HFFc6 (cell line): ENCODE measurements at places on chromosomes 3 and 15. TPM values are rescaled to one million over a fixed set of nuclear protein-coding genes. Genes with fewer than 3 reads are reported as not detected.

GRCh38 chr15:80019168-80019745, 40.2 kb upstream of the ZFAND6 start:
- H3K4me1 ChIP-seq = peaks cover 6% of the 10 kb centered on the region; the same call in 1 of the 2 replicates
- DNase-seq = no peak
- H3K4me3 ChIP-seq = no peak overlapping the region
- no peak overlapping the region for H3K27ac ChIP-seq

Gene CLDN18
- total RNA-seq = not detected in 3 replicates

DNA sequence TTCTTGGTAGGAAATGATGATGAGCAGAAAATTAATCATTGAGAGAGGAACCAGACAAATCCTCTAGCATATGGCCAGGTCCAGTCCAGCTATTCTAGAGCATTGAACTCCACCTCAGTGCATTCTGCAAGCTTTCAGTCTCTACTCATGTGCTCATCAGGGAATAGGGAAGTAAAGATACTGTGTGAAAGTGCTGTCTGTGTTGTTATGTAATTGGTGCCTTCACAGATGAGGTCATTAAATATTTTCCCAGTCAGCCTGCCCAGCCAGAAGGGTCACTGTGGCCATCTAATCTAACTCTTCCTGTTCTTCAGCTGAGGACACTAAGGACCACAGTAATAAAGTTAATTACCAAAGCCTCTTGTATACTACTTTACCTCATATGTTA, 28.2 kb downstream of the C3orf62 start:
- H3K27me3 ChIP-seq = peaks cover 2% of the 10 kb centered on the region; the same call in 1 of the 2 replicates
- H3K27ac ChIP-seq = no peak overlapping the region
- DNase-seq = no peak
- H3K4me3 ChIP-seq = no peak overlapping the region
- H3K36me3 ChIP-seq = no peaks in the 10 kb centered on the region
- H3K4me1 ChIP-seq = peaks cover 6% of the 10 kb centered on the region

DNA sequence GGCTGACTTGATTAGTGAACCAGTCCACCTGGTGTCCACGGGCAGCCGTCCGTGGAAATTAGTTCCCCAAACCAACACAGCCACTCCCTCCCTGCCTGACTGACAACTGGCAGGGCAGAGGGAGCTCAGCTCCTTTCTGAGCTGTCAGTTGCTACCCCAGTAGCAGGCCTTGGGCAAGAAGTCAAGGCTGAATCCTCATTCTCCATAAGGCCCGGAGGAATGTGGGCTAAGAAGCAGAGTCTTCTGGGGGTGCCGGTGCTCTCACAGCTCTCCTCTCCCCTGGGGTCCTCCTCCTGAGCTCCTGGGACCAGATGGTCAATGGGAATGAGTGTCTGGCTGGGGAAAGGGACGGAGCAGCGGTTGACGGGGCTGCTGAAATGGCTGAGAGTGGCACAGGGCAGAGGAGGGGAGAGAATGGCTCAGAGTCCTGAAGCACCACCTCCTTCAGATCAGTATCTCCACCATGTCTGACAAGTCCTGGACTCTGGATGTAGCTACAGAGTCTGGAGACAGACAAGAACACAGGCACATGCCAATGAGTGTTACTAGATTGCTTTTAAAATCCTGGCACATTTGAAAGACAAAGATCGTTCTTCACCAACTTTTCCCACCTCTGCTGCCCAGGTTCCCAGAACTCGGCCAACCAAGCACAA, 16.9 kb downstream of the AMOTL2 start:
- peak; percentile 10 for DNase-seq
- H3K4me3 ChIP-seq = peak overlapping the region; percentile 77
- H3K27me3 ChIP-seq = peaks cover 89% of the 10 kb centered on the region
- peaks cover 93% of the 10 kb centered on the region for H3K4me1 ChIP-seq

DNA sequence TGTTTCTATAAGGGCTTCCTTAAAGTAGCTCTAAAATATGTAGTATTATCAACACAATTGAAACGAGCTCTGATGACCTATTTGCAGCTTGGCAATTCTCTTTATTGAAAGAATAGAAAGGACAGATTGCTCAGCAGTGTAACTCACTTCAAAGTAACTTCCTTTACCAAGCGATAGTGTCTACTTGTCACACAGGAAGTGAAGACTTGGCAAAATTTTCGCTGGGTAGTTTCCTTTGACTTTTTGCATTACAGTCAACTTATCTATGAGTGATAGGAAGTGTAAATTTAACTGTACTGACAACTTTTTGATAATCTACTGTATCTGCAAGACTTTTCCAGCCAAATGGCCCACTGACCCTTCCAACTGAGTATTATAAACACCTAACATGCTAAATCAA, 22.8 kb downstream of the SLC9A9 start:
- H3K27ac ChIP-seq = no peak overlapping the region
- no peaks in the 10 kb centered on the region for H3K27me3 ChIP-seq
- no peak for DNase-seq
- no peak overlapping the region for H3K4me3 ChIP-seq

GRCh38 chr3:4736284-4736861, 242.9 kb upstream of the BHLHE40 start:
- H3K4me3 ChIP-seq = no peak overlapping the region
- peaks cover 24% of the 10 kb centered on the region for H3K4me1 ChIP-seq
- H3K36me3 ChIP-seq = peaks cover 10% of the 10 kb centered on the region
- peaks cover under 1% of the 10 kb centered on the region for H3K27me3 ChIP-seq
- DNase-seq = no peak

DNA sequence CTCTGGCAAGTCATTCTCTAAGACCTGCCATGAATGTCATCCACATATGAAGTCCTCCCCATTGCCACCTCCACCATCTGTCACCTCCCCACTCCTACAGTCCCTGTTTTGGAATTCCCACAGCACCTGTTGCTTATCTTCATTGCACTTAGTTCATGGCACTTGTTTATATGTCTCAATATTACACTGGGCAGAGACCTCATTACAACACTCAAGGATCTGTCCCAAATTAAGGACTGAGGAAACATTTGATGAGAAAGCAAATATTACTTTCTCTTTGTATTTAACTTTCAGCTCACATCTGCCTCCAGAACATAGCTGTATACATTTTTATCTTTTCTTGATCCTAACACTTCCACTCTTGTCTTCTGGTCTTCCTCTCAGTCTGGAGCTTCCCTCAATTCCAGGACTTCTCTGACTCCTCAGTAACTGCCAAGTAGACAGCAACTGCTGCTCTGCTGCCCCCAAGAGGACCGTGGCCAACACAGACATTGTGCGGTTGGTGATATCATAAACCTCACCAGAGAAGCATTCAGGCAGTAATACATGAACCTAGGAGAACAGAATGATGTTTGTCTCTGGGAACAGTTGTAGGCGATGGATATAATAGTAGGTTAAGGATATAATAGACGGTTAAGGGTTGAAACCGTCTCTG, 45.0 kb upstream of the FGF12 start:
- H3K27me3 ChIP-seq = no peaks in the 10 kb centered on the region
- no peak overlapping the region for H3K27ac ChIP-seq
- H3K4me3 ChIP-seq = no peak overlapping the region
- H3K36me3 ChIP-seq = peaks cover 6% of the 10 kb centered on the region; the same call in 1 of the 2 replicates

- no peak overlapping the region for H3K27ac ChIP-seq
- peaks cover 3% of the 10 kb centered on the region; the same call in 1 of the 2 replicates for H3K27me3 ChIP-seq
- no peaks in the 10 kb centered on the region for H3K36me3 ChIP-seq
Observed at GRCh38 chr3:66453651-66454463, 47.0 kb downstream of the LRIG1 start.

GRCh38 chr15:74291101-74292071, 55.3 kb downstream of the CCDC33 start:
- DNase-seq = peak; percentile 67
- no peak overlapping the region for H3K27ac ChIP-seq
- H3K27me3 ChIP-seq = peaks cover 36% of the 10 kb centered on the region
- H3K36me3 ChIP-seq = no peaks in the 10 kb centered on the region
- peaks cover 12% of the 10 kb centered on the region for H3K4me1 ChIP-seq

- no peak overlapping the region for H3K4me3 ChIP-seq
- H3K36me3 ChIP-seq = 0 out of 2 replicates have a peak, but pooled peaks cover 3% of the 10 kb centered on the region
- H3K27ac ChIP-seq = no peak overlapping the region
- H3K27me3 ChIP-seq = peaks cover 2% of the 10 kb centered on the region
Observed at GRCh38 chr15:35288580-35288979, 203.5 kb upstream of the NANOGP8 start.

Gene ASB14
- not detected in 3 replicates for total RNA-seq

DNA sequence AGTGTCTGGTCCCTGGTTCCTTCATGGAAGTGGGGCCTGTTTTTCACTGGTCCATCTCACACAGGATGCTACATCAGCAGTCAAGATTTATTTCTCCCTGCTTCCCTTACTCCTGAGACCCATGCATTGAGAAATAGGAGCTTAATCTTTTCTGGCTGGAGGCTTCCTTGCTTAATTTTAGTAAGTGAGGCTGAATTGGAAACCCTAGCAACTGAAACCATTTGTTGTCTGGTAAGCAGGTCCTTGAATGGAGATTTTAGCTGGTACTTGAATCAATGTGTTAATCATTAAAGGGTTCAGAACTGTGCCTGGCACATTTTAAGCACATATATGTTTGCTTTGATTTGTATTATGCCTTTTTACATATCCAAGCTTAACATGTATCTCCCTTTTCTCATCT, 20.2 kb upstream of the MEF2A start:
- H3K27ac ChIP-seq = no peak overlapping the region

Gene KCNMB2
- not detected in 3 replicates for total RNA-seq

Gene ZNF501
- total RNA-seq = 1.0 to 1.5 TPM (median 1.3 TPM) in 3 replicates

Gene CLRN1
- total RNA-seq = not detected in 3 replicates

Gene MYZAP
- total RNA-seq = 0.12 TPM in 1 of 3 replicates, not detected in the others

Gene CCDC66
- 9.2 to 10.9 TPM (median 9.4 TPM) in 3 replicates for total RNA-seq

- no peaks in the 10 kb centered on the region for H3K36me3 ChIP-seq
- H3K27ac ChIP-seq = no peak overlapping the region
- no peak overlapping the region for H3K4me3 ChIP-seq
- no peaks in the 10 kb centered on the region for H3K27me3 ChIP-seq
Observed at GRCh38 chr3:76107935-76108570, 322.7 kb upstream of the ZNF717 start.

Gene CYP1A2
- total RNA-seq = not detected in 3 replicates

GRCh38 chr3:189340680-189341460, 169.1 kb downstream of the TPRG1 start:
- H3K36me3 ChIP-seq = no peaks in the 10 kb centered on the region
- no peak for DNase-seq
- H3K27ac ChIP-seq = no peak overlapping the region
- no peak overlapping the region for H3K4me3 ChIP-seq
- H3K4me1 ChIP-seq = no peaks in the 10 kb centered on the region
- no peaks in the 10 kb centered on the region for H3K27me3 ChIP-seq

GRCh38 chr15:45827275-45827674, 192.4 kb downstream of the SQOR start:
- peaks cover 2% of the 10 kb centered on the region; the same call in 1 of the 2 replicates for H3K27me3 ChIP-seq
- no peak for DNase-seq
- no peaks in the 10 kb centered on the region for H3K4me1 ChIP-seq

DNA sequence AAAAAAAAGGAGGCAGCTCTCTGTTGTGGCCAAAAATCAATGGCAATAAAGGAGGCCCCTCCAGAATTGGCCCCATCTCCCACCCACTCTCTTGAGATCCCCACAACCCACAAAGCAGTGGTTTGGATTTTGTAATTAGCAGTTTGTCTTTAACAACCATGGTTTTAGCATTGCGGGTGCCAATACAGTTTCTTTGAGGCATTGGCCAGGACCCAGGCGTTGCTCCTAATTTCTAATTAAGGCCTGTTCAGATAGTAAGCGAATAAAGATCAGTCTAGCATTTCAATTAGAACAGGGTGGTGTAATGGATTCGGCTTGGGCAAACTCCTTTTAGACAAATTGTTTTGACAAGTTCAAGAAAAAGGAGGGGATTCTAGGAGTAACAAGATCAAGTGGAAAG, 23.6 kb upstream of the UACA start:
- no peaks in the 10 kb centered on the region; the same call in 1 of the 2 replicates for H3K27me3 ChIP-seq
- no peak overlapping the region for H3K4me3 ChIP-seq
- no peak for DNase-seq
- peak overlapping the region; percentile 66 for H3K27ac ChIP-seq

Gene KLF15
- total RNA-seq = 0.69 to 1.2 TPM (median 1.2 TPM) in 3 replicates

DNA sequence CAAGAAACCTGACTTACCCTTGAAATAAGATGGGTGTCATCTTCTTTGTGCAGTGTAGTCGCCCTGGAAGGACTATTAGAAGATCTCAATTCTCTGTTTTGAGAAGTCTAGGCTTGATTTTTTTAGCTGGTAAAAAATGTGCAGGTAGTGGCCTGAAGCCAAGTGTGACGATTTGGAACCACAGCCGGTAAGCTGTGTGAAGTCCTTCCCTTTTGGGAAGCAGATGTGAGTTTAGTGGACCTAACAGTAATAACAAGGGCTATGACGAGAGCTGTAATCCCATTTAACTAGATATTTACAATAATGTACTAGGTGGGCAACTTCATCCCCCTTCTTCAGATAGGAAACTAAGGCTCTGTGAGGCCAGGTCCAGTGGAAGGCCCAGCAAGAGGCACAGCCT, 81.7 kb upstream of the MYZAP start:
- H3K36me3 ChIP-seq = no peaks in the 10 kb centered on the region
- H3K27ac ChIP-seq = no peak overlapping the region
- no peak overlapping the region for H3K4me3 ChIP-seq

Gene MCTP2
- 0.82 to 6.5 TPM (median 4.7 TPM) in 3 replicates for total RNA-seq

DNA sequence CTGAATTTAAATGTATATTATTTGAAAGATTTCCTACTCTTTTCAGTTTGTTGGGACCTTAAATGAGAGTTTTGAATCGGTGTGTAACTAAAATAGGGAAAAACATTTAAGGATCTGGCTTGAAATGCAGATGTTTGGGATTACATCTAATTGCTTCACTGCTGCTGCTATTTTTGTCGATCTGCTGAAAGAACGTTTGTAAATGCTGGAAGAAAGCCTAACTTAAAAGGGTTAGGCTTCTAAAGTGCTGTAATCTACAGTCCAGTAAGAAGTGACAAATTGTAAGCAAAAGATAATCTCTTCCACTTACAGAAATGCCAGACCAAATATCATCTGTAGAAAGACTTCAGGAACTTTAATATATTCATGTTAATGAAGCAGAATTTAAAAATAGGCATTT, 691.6 kb downstream of the ZNF385D start:
- no peaks in the 10 kb centered on the region for H3K27me3 ChIP-seq
- no peaks in the 10 kb centered on the region for H3K36me3 ChIP-seq
- H3K4me3 ChIP-seq = no peak overlapping the region; the same call in 1 of the 2 replicates

GRCh38 chr3:196115678-196116083, 33.8 kb upstream of the TFRC start:
- no peak overlapping the region for H3K4me3 ChIP-seq
- no peak for DNase-seq
- no peaks in the 10 kb centered on the region for H3K36me3 ChIP-seq
- H3K27ac ChIP-seq = no peak overlapping the region

- no peak overlapping the region for H3K27ac ChIP-seq
- H3K27me3 ChIP-seq = peaks cover 5% of the 10 kb centered on the region
- peak; percentile 53 for DNase-seq
- H3K36me3 ChIP-seq = no peaks in the 10 kb centered on the region
Observed at GRCh38 chr3:51099794-51100535, 285.1 kb upstream of the MANF start.
